ENCODE measurements at places on chromosomes 5 and 9.

DNA sequence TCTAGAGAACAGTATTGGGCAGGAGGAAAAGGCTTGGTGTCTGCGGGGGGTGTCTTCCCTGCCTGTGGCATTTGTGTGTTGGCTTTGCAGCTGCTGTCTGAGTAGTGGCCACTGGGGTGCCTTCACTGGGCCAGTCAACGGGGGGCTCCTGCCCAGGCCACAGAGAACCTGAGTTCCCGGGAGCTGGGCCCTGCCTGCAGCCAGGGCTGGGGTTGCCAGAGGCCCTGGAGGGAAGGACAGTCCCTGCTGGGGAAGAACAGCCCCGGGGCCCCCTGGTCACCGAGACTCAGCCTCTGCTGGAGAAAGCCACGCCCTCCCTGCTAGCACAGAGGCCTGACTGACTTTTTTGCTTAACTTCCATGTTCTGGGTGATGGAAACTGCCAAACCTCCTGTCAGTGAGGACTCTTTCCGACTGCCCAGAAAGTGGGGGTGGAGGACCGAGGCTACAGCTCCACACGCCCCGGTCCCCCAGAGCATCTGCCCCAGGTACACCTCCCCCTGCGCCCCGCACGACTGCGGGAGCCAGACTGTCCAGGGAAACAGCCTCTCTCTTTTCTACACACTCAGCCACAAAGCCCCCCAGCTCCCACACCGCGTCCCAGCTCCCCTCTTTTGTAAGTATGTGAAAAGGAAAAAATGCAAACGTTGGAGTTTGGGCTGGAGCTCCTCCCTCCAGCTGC lies 133.4 kb downstream of the DAB2IP start:
- DNase-seq: no peak

- DNase-seq: no peak
These were observed 684.1 kb downstream of the SEMA5A start for GRCh38 chr5:8861764-8862163.

- DNase-seq: no peak
These were observed 563 bp upstream of the FGF10 start for GRCh38 chr5:44389823-44390143.

GRCh38 chr9:34759432-34760134 lies 49.6 kb upstream of the CCL21 start:
- DNase-seq: no peak

DNA sequence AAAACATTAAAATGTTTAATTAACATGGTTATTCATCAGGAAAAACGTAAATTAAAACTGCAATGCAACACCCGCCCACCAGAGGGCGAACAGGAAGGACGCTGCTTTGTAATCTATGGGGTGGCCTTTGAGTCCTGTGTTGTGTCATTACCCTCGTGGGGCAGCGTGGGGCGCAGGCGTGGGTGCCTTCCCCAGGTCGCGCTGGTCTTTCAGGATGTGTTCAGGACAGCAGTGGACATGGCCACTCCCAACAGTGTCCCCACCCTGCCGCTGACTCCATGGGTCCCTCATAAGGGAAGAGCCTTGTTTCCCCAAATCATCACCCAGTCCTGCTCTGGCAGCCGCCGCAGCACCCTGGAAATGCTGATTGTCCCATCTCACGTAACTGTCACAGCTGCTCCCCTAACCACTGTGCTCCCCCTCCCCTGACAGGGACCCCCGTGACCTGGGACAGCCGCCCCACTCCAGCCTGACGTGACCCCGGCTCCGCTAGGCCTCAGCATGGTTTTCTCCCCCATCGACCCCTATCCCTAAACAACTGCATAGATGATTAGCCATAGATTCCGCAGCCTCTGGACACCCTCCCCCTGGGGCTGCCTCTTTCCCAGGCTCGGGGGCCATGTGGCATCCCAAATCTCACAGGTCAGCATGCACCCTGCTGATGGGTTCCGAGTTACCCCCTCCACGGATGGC lies 36.4 kb downstream of the GLT6D1 start:
- no peak for DNase-seq

GRCh38 chr5:123807177-123807945 lies 295.4 kb downstream of the CSNK1G3 start:
- DNase-seq: no peak

DNA sequence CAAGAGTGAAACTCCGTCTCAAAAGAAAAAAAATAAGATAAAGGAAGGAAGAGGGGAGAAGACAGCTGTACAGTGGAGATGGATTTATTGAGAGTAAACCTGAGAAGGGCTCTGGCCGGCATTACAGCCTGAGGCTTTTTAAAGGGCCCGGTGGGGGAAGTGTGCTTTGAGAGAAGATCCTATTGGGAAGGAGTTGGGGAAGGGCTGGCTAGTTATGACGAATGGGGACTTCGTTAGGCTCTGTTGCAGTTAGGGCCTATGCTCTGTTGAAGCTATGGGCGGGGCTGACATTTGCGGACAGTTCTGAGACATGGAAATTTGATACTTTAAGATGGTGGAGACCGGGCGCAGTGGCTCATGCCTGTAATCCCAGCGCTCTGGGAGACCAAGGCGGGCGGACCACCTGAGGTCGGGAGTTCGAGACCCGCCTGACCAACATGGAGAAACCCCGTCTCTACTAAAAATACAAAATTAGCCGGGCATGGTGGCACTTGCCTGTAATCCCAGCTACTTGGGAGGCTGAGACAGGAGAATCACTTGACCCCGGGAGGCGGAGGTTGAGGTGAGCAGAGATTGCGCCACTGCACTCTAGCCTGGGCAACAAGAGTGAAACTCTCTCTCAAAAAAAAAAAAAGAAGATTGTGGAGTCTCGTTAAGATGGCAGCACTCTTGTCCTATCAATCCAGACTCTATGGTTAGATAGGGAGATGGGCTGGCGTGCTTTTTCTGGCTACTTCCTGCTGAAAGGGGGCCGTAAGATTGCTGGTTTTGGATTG lies 33.2 kb downstream of the C9orf50 start:
- DNase-seq: no peak

DNA sequence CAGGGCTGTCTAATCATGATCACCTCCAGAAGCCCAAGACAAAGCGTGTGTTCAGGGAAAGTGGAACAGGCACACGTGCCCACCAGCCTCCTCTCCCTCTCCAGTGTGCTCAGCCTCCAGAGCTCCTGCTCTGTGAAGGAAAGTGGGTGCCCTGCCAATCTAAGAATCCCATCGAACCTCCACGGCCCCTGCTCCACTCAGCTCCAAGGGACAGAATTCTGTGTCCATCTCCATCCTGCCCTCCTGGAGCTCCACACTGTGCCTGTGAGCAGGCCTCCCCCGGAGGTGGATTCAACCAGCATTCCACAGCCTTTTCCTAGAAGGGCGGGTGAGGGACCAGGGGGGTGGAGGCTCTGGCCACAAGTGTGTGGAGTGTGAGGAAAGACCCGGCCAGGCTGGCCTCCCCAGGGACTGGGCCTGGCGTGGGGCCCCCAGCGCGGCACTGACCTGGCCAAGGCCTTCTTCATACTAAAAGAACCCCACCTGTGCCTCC lies 6.0 kb downstream of the EEIG1 start:
- DNase-seq: no peak

- DNase-seq: no peak
These were observed 37.3 kb downstream of the SPIN1 start for GRCh38 chr9:88425538-88425950.

DNA sequence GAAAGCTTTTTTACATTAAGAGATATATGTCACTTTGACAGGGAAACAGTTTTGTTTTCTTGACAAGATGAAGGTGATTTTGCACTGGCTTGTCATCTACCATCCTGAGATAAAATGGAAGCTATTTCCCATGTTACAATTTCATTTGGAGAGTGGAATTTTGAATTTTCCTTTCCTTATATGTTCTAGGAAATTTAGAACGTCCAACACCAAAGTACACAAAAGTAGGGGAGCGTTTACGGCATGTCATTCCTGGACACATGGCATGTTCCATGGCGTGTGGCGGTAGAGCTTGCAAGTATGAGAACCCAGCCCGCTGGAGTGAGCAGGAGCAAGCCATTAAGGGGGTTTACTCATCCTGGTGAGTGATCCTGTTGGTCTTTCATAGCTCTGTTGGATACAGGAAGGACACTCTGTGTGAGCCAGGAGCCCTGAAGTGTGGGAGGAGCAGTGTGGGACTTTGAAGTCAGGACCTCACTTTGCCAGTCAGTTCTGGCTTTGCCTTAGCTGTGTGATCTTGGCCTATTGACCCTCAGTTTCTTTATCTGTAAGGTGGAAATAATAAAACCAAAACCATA lies 887 bp downstream of the PTPDC1 start:
- DNase-seq: no peak

GRCh38 chr9:123378025-123378424 lies 22.0 kb downstream of the CRB2 start:
- DNase-seq: no peak

DNA sequence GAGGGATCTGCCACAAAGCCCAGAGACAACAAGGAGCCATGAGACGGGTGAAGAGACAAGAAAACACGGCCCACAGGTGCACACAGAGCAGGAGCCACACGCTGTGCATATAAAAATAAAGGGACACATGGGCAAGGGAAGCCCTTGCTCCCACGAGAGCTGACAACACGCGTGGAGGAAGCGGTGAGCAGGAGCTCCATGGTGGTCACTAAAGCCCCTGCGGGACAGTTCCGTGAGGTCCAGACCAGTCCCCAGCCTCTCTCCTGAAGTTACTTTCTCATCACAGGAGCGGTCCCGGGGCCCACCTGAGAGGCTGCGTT lies 90.7 kb downstream of the CAMSAP1 start:
- no peak for DNase-seq

GRCh38 chr9:128362774-128363173 lies 8.4 kb upstream of the URM1 start:
- DNase-seq: no peak

All from H4 (cell line).